ENCODE measurements at places on chromosomes 12 and 14.

DNA sequence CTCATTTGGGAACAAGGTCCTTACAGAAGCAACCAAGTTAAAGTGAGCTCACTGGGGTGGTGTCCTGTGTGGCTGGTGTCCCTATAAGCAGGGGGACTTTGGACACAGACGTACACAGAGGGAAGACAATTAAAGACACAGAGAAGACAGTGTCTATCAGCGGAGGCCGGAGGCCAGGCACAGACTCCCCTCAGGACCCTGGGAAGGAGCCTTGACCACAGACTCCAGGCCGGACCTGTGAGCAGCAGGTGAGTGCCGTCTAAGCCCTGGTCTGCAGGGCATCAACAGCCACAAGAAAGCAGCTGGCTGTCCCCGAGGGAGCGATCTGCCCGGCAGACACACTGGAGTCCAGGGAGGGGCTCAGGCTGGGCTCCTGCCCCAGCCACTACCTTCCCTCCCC is 219.1 kb upstream of the C14orf180 start:
- no peak for DNase-seq

DNA sequence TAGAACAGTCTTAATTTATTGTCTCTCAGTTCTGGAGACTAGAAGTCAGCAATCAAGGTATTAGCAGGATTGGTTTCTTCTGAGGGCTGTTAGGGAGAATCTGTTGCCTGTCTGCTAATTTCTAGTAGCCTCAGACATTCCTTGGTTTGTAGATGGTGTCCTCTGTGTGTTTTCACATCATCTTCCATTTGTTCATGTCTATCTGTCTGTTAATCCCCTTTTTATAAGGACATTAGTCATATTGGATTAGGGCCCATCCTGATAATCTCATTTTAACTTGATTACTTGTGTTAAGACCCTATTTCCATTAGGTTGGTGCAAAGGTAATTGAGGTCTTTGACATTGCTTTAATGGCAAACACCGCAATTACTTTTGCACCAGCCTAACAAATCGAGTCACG is 34.3 kb downstream of the TBC1D15 start:
- DNase-seq: no peak

DNA sequence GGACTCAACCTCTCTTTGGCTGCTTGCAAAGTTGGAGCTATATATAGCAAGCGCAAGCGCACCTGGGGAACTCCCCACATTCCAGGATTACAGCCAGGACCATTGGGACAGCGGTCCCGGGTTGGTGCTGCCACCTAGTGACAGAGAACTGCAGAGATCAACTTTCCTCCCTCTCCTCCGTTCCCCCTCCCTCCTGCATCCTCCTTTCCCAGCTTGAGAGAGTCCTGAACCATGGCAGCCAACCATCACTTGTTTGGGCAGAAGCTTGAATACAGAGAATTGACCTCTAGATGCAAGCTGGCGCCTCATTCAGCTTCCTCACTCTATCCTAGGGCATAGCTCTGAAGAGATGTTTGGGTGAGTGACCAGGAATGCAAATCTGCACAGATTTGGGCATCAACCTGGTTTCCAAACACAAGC is 17.4 kb upstream of the FLVCR2 start:
- DNase-seq: no peak

- DNase-seq: no peak
Measured at GRCh38 chr14:69366069-69366468, 32.0 kb downstream of the ERH start.

DNA sequence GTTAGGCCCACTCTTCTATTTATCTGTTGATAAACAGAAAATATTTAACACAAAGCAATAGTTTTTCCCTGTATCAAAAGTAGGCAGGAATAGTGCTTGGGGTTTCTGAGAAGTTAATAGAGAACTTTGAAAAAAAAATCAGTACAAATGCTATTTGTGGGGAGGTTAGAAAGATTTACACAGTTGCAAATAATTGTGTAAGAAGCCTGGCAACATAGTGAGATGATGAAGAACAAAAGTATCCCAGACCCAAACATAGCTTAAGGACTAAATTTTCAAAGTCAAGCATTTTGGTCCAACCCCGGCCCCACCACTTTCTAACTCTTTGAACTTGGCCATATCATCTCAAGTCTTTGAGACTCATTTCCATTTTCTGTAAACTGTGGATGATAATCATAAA is 687.5 kb upstream of the TMEM132C start:
- DNase-seq: no peak
